ENCODE measurements at places on chromosomes 4 and X.

- DNase-seq: peak; percentile 90
Measured at GRCh38 chr4:1309261-1310010, 19.7 kb downstream of the MAEA start.

DNA sequence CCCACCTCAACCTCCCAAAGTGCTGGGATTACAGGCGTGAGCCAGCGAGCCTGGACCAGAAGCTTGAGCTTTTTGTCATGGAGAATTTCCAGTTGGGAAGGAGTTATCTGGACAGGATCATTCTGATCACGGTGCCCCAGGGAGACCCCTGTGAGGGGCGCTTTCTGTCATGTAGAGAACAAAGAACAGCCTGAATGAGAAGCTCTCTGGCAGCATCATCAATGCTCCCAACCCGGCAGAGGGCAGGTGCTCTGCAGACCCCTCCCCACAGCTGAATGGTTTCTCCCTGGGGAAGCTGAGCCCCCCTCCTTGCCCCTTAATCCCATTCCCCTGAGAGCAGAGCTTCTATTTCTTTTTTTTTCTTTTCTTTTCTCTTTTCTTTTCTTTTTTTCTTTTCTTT is 7.3 kb upstream of the CSF2RA start:
- no peak for DNase-seq

DNA sequence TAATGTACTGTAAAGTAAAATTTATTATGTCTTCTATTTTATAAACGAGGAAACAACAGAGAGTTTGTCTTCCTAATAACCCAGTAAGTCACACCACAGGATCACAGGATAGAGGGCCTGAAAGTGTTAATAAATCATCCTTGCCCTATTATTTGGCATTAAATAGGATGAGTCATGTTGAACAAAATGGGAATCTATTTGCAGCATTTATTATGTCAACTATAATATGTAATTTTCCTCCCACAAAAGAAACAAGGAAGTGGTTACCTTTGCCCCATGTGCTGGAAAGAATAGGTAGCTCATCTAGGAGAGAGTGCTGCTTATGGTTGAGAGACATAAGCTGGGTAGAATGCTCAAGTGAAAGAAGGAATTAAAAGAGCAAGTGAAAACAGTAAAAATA is 237.6 kb upstream of the NDST3 start:
- DNase-seq: no peak

DNA sequence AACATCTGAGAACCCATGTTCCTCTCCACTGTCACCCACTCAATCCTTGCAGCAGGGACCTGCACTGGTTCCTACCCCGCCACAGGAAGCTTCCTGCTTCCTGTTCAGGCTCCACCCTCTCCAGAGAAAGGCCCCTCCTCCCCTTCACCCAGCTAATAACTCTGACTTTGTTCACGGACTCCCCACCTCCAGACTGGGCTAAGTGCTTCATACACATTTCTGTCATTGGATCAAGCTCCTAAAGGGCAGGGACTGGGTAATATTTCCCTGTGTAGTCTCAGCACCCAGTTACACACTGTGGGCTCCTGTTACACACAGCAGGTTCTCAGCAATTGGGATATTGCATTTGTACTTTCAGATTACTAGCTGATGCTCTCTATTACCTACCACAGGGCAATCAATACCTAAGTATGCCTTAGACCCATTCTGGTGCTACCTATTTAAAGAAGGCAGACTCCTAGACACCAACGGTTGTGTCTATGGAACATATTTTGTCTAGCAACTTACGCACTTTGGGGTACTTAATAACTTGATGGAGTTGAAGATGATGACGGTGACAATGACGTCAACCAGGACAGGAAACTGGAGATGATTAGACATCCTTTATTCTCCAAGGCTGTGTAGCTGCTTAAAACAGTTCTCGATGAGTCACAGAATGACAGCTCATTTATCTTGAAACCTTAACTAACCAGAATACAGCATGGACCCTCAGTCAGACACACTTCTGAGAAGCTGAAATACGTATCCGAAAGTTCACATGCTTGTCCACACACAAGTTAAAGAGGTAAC is 58.1 kb downstream of the MAML3 start:
- DNase-seq: no peak

GRCh38 chr4:80271801-80272200 is 5.3 kb downstream of the FGF5 start:
- no peak for DNase-seq

DNA sequence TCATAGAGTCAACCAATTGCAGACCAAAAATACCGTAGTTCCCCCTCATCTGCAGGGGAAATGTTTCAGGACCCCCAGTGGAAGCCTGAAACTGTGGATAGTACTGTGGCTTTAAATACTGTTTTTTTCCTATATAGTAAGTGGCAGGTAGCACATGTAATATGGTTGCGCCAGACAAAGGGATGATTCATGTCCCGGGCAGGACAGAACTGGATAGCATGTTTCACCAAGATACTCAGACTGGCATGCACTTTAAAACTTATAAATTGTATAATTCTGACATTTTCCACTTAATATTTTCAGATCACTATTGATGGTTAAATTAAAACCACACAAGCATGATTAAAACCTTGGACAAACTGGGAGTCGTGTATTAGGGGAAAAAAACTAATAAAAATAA is 276.3 kb upstream of the AGA start:
- no peak for DNase-seq

GRCh38 chr4:38343608-38344007 is 320.4 kb upstream of the KLF3 start:
- DNase-seq: no peak

DNA sequence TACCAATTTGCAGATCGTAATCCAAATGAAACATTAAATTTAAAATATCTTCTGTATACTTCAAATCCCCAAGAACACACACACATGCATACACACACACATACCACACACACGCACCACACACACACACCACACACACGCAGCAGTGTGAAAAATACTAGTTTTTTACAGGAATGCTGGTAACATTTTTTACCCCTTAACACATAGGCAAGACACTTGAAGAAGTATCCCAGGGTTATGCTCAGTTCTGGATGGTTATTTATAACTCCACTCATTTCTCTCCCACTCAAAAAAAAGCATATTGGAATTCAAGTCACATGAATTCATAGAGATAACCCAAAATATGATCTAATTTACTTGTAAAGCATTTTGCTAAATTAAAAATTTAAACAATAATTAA is 325.5 kb upstream of the SLC7A11 start:
- no peak for DNase-seq

Measured in large intestine (tissue), 12 donors.